ENCODE measurements at places on chromosomes 5 and 9. TPM values are rescaled to one million over a fixed set of nuclear protein-coding genes. Genes with fewer than 3 reads are reported as not detected.

GRCh38 chr5:134545070-134545868 lies 19.8 kb downstream of the JADE2 start:
- no peak for DNase-seq

DNA sequence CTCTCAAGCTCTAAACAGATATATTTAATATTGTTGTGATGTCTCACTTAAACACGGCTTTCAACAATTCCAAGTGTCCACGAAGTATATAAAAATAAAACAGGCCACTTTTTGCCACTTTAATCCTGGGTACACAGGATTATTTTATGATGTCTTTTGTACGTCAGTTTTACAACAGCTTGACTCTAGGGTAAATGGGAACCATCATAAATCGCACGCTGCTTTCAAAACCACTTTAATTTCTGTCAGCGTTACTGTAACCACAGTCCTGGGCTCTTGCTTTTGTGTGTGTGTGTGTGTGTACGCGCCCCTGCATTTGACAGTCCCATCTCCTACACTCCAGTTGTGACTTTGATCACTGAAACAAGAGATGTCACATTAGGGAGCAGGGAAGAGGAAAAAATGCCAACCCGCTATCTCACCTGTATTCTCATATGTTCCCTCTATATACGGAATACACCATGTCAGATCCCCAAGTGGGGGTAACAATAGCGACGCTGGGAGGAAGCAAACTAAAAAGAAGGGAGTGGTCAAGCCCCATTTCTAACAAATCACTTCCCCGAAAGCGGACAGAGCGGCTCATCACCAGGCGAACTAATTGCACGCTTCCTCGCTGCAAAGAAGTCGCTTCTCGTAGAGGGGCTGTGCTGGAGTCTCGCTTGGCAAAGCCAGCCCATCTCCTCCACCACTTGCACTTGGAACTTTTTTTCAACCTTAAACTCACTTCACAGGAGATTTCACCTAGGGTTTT lies 1.2 kb downstream of the BNC2 start:
- no peak for DNase-seq

GRCh38 chr5:180852495-180852894 lies 8.6 kb downstream of the ZFP62 start:
- no peak for DNase-seq

- DNase-seq, result no peak
Observed at GRCh38 chr5:90562341-90562740, 3.7 kb downstream of the ADGRV1 start.

GRCh38 chr9:23557689-23558088 lies 268.4 kb downstream of the ELAVL2 start:
- no peak for DNase-seq

- DNase-seq, result peak; percentile 19
Observed at GRCh38 chr9:34501889-34502425, 20.8 kb downstream of the ENHO start.

DNA sequence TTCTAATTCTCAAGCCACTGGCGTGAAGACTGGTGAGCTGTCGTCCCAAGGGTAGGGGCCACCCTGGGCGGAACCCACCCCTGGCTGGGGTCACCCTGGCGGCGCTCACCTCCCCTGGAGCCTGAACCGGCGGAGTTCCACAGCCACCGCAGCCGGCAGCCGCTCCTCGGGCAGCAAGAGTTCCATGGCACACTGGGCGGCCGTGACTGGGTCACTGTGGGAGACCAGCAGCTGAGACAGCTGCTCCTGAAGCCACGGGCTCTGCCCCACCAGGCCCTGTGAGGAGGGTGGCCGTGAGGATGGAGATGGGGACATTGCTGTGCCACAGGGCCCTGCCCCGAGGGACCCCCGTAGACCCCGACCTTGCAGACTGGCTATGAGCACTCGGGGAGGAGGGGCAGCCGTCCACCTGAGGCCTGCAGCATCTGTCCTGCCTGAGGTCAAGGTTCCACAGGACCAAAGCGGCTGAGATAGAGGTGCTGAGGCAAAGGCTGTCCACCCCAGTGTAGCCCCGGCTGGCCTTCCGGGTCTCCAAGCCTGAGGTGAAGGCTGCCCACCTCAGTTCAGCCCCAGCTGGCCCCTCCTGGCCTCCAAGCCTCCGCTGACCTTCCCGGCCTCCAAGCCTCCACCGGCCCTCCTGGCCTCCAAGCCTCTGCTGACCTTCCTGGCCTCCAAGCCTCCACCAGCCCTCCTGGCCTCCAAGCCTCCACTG lies 50.6 kb upstream of the NRARP start:
- DNase-seq, result no peak

DNA sequence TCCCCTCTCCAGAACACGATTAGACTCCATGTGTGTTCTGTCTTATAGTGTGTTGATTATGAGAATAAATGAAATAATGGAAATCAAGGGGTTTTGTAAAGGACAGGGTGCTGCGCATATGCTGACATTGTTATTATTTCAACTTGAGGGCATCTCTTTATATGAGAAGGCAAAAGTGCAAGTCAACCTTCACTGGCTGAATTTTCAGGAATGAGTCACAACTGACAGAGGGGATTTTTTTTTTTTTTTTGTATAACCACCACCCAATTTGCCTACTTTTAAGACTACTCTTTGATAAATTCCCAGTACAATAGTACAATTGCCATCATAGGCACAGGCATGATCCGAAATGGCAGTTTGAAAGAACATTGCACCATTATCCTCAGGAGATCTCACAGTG lies 419.2 kb upstream of the NMUR2 start:
- DNase-seq, result no peak

DNA sequence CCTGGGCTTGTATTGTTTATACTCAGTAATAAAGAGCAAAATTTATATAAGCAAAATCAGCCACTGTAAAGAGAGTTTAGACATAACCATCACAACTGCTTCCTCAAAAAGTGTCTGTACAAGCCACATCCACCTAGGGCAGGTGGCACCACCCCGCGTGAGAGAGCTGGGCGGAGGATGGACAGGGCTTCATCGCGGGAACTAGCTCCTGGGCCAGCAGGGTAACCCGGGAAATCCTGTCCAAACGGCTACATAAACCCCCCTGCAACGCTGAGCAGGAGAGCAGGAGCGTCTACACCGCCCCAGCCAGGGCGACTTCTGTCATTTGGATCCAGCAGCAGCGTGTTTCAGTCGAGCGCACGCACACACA lies 1.3 kb downstream of the SLC6A3 start:
- no peak for DNase-seq

- DNase-seq, result no peak
Observed at GRCh38 chr5:33170411-33170810, 270.4 kb upstream of the TARS1 start.

GRCh38 chr9:13939134-13939533 lies 374.8 kb downstream of the NFIB start:
- no peak for DNase-seq

DNA sequence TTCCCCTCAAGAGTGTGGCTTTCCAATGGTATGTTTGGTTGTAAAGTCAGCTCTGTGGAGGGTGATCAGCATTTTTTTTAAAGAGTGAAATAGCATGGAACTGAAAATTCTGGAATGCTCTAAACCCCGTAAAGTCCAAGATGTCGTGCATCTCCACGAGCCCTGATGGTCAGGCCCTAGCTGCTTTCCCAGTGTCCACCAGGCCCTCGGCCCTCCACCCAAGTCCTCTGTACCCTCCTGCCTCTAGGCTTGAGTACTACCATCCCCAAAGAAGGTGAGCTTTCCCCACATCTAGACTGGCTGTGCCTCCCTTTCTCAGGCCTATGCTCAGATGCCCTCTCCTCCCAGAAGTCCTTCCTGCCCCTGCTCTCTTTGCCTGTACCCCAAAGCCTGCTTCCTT lies 280.3 kb downstream of the GADD45G start:
- no peak for DNase-seq

- DNase-seq, result no peak
Observed at GRCh38 chr5:123134653-123135181, 45.7 kb downstream of the PRDM6 start.

Gene NPR3
- 9.9 TPM for total RNA-seq

Gene PAM
- total RNA-seq, result 598 TPM

Gene C5orf58
- not detected for total RNA-seq

Gene OR13D1
- total RNA-seq, result not detected
